ENCODE measurements at places on chromosomes 7 and 10. TPM values are rescaled to one million over a fixed set of nuclear protein-coding genes. Genes with fewer than 3 reads are reported as not detected.

Gene CRTAC1
- not detected for total RNA-seq

Gene KEL
- total RNA-seq: not detected

Gene FAM237B
- not detected for total RNA-seq

Gene PTPRN2
- total RNA-seq: 0.71 TPM

Gene EFCAB10
- not detected for total RNA-seq

Gene TEX36
- total RNA-seq: not detected
